ENCODE measurements at places on chromosomes 16 and 17.
A peak's percentile ranks its signal among the peaks of the same experiment; 100 is the strongest.

DNA sequence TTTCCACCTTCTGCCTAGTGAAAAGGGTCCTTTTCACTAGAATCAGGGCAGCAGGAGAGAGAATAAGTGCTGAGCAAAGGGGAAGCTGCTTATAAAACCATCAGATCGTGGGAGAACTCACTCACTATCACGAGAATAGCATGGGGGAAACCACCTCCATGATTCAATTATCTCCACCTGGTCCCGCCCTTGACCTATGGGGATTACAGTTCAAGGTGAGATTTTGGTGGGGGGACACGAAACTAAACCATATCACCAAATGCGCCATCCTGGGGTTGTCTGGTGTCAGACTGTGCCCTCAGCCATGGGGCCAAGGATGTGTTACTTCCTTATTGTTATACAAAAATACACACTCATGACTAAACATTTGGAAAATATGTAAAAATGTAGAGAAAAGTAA, 10.4 kb upstream of the KATNB1 start:
- DNase-seq: no peak

GRCh38 chr17:61806936-61807335, 56.4 kb downstream of the BRIP1 start:
- DNase-seq: no peak

DNA sequence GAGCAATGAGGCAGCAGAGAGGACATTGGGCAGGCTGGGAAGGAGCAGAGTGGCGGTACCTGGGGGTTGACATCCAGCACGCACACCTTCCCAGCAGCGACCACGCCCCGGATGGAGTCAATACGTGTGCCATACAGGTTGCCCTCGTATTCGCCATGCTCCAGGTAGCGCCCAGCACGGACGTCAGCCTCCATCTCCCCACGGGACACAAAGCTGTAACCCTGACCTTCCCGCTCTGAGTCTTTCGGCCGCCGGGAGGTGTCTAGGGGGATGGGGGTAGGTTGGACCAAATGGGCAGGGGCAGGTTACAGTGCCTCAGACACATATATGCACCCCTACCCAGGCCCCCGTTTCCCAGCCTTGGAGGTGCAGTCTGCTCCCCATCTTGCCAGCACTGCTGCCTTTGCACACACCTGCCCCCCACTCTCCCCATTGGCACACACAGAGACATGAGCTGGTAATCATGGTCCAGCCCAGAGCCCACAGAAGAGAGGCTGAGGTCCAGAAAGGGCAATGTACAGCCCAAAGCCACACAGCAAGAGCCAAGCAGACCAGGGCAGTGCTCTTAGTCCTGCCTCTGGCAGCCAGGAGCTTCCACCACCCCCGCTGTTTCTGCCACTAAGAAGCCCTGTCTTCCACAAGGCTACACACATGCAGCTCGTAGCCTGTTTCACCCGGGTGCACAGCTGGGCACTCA, 27.5 kb downstream of the MPP2 start:
- DNase-seq: no peak

DNA sequence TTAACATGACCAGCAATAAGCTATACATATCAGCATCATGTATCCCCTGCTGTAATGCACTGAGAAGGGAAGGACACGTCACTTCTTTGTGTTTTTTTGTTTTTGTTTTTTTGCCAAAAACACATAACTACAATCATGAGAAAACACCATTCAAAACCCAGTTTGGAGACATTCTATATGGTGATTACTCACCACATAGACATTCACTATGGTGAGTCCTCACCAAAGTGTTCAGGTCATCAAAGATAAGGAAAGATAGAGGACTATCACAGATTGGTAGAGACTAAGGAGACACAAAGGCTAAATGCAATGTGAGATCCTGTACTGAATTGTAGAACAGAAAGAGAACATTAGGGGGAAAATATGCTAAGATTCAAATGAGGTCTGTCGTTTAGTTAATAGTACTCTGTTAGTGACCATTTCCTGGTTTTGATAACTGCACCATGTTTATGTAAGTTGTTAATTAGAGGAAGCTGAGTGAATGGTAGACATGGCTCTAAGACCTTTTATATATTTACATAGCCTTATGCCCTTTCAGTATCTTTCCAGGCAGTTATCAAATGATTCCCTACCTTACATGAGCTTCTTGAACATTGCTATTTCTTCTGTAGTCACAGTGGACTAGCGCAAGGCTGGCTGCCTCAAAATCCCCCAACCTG, 46.6 kb downstream of the PIK3R5 start:
- DNase-seq: no peak

DNA sequence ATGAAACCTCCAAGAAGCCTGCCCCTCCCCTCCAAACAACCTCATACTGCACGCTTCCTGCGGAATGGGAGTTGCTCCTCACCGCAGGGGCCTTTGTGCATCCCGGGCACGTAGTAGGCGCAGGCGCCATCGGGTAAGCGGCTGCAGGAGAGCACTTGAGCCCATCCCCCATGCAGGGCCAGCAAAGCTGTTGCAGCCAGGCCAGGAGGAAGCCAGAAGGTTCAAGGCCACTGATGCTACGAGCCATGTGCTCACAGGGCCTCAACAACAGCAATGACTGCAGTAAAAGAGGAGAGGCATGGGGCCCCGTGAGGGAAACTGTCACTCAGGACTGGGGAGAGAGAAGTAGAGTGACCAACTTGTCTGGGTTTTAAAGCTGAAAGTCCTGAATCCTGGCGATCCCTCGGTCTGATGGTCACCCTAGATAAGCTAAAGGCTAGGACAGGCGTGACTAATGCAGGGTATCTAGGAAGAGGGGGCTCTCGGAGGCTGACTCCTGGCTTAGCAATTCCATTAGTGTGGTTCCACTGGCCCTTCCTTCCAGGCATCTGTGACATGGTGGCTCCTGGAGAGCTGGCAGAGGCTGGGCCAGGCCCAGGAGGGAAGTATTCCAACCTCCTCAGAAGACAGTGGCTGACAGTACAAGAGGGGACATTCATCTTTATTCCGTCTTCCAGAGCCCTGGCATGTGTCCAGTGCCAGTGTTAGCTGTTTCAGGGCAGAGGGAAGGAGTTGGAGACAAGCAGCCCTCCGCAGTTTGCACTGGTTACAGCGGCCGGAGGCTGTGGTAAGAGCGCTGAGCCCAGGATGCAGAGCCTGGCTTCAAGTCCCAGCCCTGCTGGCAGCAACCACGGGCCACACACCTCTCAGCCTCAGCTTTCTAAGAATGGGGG, 20.8 kb downstream of the GOSR2 start:
- no peak for DNase-seq

GRCh38 chr16:68503334-68503733, 35.8 kb upstream of the ZFP90 start:
- DNase-seq: no peak

GRCh38 chr17:65231662-65232335, 94.6 kb downstream of the RGS9 start:
- DNase-seq: peak; percentile 65

DNA sequence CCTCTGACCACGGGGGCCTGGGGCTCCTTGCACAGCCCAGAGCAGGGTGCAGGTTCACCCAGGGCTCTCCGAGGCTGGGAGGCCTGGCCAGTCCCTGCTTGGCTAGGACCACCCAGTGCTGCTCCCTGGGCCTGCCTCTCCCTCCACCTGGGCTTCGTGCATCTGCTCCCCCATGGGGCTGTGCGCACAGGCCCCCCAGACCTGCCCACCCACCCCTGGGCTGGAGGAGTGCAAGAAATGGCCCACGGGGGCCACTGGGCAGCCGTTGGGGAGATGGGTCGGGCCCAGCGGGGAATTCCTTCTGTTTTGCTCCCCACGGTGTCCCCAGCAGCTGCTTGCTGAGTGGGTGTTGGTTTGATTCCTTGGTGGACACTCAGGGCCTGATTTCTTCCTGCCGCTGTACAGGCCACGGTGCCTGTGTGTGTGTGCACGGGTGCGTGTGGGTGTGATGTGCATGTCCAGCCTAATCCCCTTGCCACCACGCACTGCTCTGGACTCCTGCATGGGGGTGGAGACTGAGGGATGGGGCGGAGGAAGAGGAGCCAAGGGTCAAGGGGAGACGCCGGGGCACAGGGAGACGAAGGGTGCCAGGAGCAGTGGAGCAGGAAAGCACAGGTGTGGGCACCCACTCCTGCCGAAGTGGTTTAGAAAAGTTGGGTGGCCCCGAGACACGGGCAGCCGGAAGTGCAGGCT, 8.5 kb downstream of the PRSS27 start:
- DNase-seq: no peak

GRCh38 chr17:80796430-80796861, 195.2 kb upstream of the CHMP6 start:
- no peak for DNase-seq
